A673 (cell line): ENCODE measurements at places on chromosomes 1 and 21. TPM values are rescaled to one million over a fixed set of nuclear protein-coding genes. Genes with fewer than 3 reads are reported as not detected.

GRCh38 chr1:46041551-46041950 is 90.9 kb downstream of the PIK3R3 start:
- no peak for DNase-seq

DNA sequence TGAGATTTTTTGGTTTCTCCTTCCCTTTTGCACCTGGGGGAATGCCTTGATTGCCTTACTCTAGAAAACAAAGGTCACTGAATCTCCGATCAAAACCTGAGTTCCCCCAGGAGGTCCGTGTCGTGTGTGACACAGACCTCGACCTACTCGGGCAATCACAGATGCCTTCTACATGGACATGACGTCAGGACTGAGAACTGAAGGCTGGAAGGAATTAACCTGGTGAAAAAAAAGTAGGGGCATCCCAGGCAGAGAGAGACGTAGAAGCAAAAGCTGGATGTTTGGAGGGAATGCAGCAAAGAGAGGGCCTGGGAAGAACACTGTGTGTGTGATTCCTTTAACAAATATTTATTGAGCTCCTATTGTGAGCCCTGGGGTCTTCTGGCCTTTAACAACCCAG is 178.0 kb downstream of the PRDM2 start:
- no peak for DNase-seq

- no peak for DNase-seq
Observed at GRCh38 chr21:42405064-42406013, 1.6 kb downstream of the UBASH3A start.

- DNase-seq, result no peak
Observed at GRCh38 chr1:244304156-244304555, 147.6 kb downstream of the ADSS2 start.

- DNase-seq, result no peak
Observed at GRCh38 chr1:94071976-94072375, 49.0 kb downstream of the ABCA4 start.

GRCh38 chr1:59271561-59272260 is 25.2 kb upstream of the FGGY start:
- no peak for DNase-seq

DNA sequence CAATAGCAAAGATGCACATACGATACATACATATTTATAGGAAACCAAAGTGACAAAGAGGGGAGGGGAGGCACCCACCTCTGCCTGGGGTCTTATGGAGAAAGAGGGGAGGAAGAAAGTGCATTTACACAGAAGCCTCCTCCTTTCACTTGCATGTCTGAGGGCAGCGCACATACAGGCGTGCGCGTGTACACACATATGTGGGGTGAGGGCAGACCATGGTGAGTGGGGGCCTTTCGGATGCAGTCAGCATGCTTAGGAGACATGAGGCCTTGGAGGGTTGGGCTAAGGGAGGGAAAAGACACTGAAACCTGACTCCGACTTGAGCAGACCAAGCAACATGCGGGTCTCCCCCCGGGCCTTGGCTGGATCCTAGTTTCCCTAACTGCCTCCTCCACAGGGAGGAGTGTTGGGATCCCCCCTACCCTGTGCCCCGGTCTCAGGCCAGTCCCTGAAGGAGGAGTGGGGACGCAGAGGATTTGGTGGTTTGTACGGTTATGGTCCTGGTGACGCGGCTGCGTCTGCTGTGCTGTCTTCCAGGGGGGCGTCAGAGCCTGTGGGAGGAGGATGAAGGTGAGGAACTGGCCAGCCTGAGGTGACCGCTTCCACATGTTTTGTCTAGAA is 15.2 kb downstream of the LRRC71 start:
- no peak for DNase-seq

DNA sequence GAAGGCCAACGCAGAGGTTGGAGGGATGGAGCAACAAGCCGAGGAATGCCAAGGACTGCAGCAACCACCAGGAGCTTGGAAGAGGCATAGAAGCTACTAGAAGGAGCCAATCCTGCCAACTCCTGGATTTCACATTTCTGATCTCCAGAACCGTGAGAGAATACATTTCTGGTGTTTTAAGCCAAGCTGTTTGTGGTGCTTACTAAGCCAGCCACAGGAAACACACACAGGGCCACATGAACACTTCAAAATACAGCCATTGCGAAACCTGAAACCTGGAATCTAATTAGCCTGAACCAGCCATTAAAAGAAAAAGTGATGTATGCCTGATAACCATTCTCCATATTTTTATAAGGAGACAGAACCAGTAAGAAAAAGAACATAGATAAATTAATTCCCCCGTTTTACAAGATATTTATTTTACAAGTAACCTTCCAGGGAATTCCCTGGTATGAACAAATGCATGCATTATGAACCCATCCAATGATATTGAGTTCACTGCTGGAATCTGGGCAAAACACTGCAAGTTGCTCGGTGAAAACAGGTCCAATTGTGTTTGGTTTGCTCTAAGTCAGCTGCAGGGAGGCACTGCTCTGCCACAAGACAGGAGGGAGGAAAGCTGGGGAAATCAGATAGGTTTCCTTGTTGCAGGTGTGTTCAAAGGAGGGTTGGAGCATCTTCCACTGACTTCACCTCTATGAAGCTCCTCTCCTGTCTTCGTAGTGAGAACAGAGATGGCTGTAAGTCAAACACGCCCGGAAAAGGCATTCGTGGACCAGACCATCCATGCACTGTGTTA is 70.2 kb downstream of the ETS2 start:
- DNase-seq, result no peak

DNA sequence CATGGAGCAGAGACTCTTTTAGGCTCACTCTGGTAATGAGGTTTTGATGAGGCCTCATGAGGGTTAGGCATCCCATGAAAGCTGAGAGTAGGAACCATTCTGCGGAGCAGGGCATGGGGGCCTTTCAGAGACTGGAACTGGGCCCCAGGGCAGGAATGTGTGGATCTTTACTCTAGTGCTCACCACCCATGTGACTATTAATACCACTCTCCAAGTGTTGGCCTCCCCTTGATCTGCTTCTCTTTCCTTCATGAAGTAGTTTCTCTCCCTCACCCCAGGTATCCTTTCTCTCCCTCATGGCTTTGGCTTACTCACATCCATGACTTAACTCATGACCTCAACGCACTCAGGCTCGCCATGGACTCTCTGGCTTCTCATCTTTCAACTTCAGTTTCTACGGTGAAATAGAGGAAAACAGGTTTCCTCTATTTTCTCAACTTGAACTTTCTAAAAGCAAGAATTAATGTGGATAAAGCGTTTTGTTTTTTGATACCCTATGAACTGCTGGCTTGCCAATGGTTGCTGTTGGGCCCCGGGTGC is 50.5 kb upstream of the GADD45A start:
- DNase-seq, result no peak

Gene DISP1
- total RNA-seq, result 1.4 TPM in 2 replicates

Gene CYP4X1
- total RNA-seq, result not detected in 2 replicates

Gene GPR52
- total RNA-seq, result 0.76 and 0.90 TPM in 2 replicates

Gene ZNF683
- total RNA-seq, result not detected in 2 replicates

Gene IL12RB2
- 0.39 and 0.70 TPM in 2 replicates for total RNA-seq
